ENCODE measurements at places on chromosomes 12 and 14. TPM values are rescaled to one million over a fixed set of nuclear protein-coding genes. Genes with fewer than 3 reads are reported as not detected.

DNA sequence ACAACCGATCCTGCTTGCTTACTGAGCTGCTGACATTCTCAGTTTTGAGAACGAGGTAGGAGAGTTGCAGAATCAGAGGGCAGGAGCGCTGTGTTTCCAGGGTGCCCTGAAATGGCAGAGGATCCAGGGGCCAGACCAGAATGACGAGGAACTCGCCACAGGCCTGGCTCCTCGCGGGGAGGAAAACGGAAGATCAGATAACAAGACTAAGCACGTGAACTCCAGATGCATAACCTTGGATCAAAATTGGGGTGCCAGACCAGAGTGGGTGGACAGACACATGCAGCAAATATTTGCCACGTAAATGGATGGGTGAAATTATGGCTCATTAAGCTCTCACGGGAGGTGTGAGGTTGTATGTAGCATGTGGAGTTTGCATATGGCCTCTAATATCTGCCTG is 46.5 kb downstream of the ELK3 start:
- peak; percentile 64 for DNase-seq

- no peak for DNase-seq
These were observed 29.7 kb upstream of the DYNC1H1 start for GRCh38 chr14:101934601-101935150.

DNA sequence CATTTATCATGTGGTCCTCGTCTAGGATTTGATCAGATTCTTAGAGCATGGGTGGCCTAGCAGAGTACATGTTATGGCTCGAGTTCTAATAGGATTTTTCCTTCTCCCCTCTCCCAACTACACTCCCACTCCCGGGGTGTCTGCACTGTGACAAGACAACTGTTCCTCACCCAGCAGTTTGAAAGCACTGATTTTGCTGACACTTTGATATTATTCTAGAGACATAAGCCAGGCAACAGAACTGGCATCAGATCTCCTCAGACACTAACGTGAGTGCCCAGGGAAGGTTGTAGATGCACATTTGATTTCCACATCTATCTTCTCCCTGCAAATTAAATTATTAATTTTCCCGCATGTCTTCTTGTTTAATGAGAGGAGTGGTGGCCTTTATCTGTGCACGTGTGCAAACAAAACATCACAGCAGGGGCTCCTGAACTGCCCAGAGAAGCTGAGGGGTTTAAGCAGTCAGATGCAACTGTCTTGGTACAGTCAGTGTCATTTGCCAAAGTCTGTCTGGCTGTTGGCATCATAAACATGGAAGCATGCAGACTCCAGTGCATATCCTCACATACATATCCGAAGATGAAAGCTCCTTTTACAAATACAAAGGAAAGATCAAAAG is 491.8 kb downstream of the NPAS3 start:
- no peak for DNase-seq

DNA sequence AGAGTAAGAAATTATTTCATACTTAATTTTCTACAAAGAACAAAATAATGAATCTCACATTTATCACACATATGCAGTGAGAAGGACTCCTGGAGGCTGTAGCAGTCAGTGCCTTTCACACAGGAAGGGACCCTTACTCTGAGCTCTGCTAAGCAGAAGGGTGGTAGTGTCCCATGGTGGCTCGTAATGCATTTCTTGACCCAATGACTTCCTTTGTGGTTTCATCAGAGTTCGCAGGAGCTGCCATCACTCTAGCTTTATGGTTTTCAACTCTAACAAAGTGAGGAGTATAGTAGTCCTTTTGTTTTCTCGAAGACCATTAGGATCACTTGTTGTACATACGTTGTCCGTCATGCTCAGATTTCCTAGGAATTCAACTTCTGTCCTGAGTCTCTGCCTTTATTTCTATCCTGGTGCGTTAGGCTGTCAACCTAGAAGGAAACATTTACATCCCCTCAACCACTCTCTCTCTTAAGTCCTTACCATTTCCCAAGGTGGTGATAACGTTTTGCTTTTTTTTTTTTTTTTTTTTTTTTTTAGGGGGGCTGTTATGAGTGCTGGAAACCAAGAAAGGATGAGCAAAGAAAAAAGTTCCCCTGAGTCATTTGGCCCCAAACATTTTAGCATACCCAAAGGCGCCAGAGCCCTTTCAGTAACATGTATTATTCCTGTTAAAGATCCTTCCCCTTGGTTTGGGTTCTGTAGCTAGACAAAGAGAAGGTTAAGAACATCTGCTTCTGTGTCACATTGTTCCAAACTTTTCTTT is 37.2 kb downstream of the GABARAPL1 start:
- no peak for DNase-seq

DNA sequence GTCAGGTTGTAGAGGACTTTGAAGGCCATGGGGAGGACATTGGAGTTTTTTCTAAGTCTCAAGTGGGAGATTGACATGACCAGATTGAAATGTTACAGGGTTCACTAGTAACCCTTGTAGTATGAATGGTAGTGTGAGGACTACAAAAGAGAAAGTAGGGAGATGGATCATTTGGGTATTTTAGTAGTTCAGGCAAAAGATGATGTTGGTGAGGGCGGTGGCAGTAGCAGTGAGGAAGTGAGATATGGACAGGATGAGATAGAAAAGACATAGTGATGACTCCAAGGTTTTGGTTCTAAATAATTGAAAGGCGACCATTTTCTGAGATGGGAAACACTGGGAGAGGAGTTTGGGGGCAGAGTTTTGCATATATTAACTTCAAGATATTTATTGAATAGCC is 94.2 kb upstream of the CNTN1 start:
- DNase-seq, result no peak

The CIROP gene
- total RNA-seq, result 1.0 TPM

GRCh38 chr12:46764005-46764404 is 61.8 kb downstream of the SLC38A4 start:
- no peak for DNase-seq

The ZNF140 gene
- total RNA-seq, result 38.0 TPM

DNA sequence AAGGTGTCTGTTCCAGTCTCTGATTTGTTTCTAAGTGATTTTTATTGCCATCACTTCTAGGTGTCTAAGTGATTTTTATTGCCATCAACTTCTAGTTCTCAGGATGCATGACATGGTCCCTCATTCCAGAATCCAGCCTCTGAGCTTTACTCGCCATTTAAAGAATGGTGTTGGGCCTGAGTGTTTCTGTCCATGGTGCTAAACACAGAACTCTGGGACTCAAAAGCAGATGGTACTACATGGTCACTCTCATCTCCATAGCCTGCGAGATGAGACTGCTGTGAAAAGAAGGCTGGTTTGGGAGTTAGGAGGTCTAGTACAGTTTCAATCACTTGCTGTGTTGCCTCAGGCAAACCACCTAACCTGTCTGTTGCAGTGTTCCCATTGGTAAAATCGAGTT is 276.6 kb downstream of the NRXN3 start:
- DNase-seq, result no peak

The IQSEC3 gene
- total RNA-seq, result 1.3 TPM

The PAPLN gene
- total RNA-seq, result 9.5 TPM

- DNase-seq, result no peak
These were observed 54.8 kb upstream of the RASSF8 start for GRCh38 chr12:25903603-25904245.

The LTB4R gene
- total RNA-seq, result 1.0 TPM

DNA sequence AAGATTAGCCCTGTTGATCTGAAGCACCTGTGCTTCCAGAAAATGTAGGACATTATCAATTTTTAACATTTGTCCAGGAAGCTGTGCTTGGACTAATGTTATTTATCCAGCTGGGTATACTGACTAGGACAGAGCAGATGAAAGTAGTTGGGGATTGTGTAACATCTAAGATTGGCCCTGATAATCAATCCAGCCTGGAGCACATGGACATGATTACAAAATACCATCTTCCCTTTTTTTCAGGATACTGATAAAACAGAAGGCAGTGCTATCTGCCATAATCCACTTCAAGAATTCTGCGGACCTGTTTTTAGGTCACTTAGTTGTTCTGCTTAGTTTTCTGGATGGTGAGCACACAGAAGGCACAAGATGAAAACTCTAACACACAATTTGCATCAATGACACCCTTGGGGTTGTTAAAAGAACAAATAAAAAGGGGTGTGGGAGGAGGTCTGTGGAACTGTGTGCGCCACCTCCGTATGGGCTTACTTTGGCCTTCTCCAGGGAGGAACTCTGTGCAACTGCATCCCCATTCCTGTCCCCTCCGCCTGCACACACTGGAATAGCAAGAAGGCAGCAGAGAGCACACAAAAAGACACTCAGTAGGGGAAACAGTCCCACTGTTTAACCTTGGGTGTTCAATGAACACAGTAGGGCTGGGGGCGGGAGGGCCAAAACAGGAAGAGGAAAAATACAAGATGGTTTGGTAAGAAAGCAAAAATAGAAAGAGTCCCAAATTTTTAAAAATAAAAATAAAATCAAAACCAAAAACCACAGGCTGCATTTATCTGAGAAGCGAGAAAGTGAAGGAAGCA is 31.1 kb upstream of the DUSP6 start:
- DNase-seq, result no peak

DNA sequence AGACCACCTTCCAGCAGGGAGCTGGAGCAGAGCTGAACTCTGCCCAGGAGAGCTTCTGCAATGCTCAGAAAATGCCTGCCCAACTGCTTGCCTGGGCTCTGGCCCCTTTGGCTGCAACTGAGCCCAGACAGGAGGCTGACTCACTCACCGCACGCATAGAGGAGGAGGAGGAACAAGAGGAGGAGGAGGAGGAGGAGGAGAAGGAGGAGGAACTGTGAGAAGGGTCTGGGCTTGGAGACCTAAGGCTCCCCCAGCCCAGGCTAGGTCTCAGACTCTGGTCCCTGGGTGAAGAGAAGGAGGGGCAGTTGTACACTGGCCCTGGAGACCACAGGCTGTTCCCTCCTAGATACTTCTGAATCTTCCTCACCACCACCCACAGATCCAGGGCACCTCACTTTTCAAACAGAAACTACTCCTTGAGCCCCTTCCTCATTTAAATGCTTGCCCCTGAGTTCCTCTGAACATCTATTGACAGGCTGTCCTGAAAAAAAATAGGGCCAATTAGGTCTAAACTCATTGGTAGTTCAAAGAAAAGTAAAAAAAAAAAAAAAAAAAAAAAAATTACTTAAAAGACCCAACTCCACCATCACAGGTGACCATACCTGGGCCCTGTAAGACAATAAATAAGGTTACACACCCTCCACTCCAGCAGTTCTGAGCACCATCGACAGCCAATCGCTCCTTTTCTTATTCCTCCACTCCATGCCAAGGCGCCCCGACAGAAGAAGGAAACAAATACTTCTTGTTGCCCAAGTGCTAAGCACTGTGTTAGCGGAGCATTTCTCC is 674 bp downstream of the VDR start:
- peak; percentile 77 for DNase-seq

The GLS2 gene
- under 0.01 TPM for total RNA-seq

All from fibroblast of lung (primary cell).